ENCODE measurements at places on chromosomes 12 and 14. TPM values are rescaled to one million over a fixed set of nuclear protein-coding genes. Genes with fewer than 3 reads are reported as not detected.

Gene NXPH4
- total RNA-seq = 0.81 TPM

Gene SIX1
- total RNA-seq = 2.6 TPM

Gene IAPP
- not detected for total RNA-seq

Gene MGP
- 6,234 TPM for total RNA-seq

Gene TCL1B
- not detected for total RNA-seq

Gene CAPZA3
- total RNA-seq = not detected

Gene KCNMB4
- 1.9 TPM for total RNA-seq

Gene CLEC4C
- not detected for total RNA-seq

Gene ZNF891
- 4.3 TPM for total RNA-seq

Gene LRP1-AS
- not detected for total RNA-seq

Gene MYH7
- 0.81 TPM for total RNA-seq

Gene NKX2-8
- not detected for total RNA-seq

Gene CLEC4D
- total RNA-seq = 0.63 TPM

Gene DACT1
- total RNA-seq = 36.1 TPM

Gene CLEC4E
- 4.5 TPM for total RNA-seq

Gene KRT7
- 24.1 TPM for total RNA-seq

Gene DUSP16
- 12.9 TPM for total RNA-seq

Gene CCDC197
- not detected for total RNA-seq

Gene TAS2R20
- total RNA-seq = 1.8 TPM

Gene LIN7A
- total RNA-seq = 0.41 TPM

Gene NUDT14
- 23.6 TPM for total RNA-seq

Gene OLR1
- total RNA-seq = 1.4 TPM

Gene STXBP6
- 3.1 TPM for total RNA-seq

Gene KLRB1
- 1.6 TPM for total RNA-seq

Gene FKBP4
- total RNA-seq = 30.5 TPM

Gene PZP
- not detected for total RNA-seq

Gene CLEC9A
- total RNA-seq = not detected

Gene P2RX2
- not detected for total RNA-seq

Gene WNT1
- 1.2 TPM for total RNA-seq

Gene TXNDC16
- total RNA-seq = 8.1 TPM
